Activated naive CD4-positive, alpha-beta T cell treated with anti-CD3 and anti-CD28 coated beads, Interleukin-2, amount 10 ng/mL, durations not matched to agents 7 days and 5 days (primary cell): ENCODE measurements at places on chromosomes 2 and 18.

GRCh38 chr2:12205086-12205485, 458.7 kb downstream of the LPIN1 start:
- H3K27ac ChIP-seq: no peak overlapping the region
- H3K4me3 ChIP-seq: no peak overlapping the region
- H3K4me1 ChIP-seq: no peaks in the 10 kb centered on the region
- no peak for DNase-seq

DNA sequence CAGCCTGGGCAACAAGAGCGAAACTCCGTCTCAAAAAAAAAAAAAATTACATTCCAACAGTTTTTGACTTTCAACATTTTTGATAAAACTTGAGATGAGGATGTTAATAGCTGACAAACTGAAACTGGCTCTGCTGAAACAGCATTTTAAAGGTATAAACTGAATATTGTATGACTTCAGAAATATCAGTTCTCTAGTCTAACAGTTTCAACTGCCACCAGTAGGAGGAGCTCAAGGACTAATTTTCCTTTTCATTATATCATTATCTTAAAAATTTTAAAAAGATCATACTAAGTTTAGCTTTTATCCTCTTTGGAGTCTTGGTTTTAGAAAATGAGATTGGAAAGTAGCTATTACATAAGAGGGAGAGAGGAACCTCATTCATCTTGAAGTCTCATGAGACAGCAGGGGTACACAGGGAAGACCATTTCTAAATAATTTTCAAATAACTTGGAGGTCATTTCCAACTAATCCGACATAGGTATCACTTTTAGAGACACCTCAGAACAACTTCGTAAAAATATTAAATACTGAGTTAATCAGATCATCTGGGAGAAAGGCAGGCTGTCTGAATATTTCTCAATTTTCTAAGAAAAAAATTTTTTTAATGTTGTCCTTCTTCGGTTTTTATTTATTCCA, 37.6 kb upstream of the MCM6 start:
- H3K27me3 ChIP-seq: no peaks in the 10 kb centered on the region
- H3K36me3 ChIP-seq: peaks cover 32% of the 10 kb centered on the region
- no peak overlapping the region for H3K4me3 ChIP-seq
- peak overlapping the region; percentile 11 for H3K27ac ChIP-seq

GRCh38 chr2:166661824-166662223, 167.8 kb upstream of the SCN7A start:
- H3K4me3 ChIP-seq: no peak overlapping the region
- H3K4me1 ChIP-seq: no peaks in the 10 kb centered on the region
- H3K27me3 ChIP-seq: no peaks in the 10 kb centered on the region

DNA sequence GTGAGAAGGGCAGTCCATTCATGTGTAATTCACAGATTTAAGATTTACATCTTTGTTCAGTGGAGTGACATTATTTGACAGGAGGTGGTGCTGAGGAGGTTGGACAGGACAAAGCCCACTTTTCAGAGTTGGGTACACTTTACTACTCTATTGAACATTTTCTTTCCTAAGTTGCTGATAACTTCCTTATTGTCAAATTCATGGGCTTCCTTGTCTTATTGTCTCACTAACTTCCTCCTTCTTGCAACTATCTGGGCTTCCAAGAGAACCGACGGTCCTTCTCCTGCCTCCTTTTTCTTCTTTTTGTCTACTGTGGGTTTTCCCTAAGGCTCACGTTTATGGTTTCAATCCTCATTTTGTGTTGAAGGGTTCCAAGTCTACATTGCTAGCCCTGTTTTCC, 67.7 kb upstream of the DNMT3A start:
- H3K4me1 ChIP-seq: peaks cover 9% of the 10 kb centered on the region
- no peak for DNase-seq
- H3K27ac ChIP-seq: no peak overlapping the region
- no peak overlapping the region for H3K4me3 ChIP-seq
- no peaks in the 10 kb centered on the region for H3K27me3 ChIP-seq

DNA sequence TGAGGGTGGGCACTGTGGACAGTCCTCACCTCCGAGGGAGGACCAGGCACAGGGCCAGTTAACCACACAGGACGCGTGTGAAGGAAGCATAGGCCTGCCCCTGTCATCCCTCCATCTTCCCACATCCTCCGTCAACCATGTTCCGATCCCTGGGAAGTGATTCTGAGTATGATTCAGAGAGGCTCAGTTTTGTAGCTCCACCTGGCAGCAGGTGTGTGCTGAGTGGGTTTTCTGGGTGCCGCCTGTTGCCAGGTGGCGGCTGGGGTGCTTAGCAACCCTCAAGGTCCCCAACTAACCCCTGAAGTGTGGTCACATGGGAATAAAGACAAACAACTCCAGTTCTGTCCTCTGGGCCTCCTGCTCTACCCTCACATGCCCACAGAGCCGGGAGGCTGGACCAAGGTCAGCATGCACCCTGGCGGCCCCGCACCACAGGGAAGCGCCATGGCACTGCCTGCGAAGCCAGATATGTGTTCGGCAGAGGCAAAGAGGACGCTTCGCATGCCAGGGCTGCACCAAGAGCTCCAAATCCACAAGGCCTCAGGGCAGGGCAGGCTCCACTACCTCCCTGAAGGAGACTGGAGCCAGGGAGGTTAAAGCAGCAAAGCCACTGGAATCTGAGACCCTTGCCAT, 60.0 kb downstream of the ADCY3 start:
- H3K27ac ChIP-seq: no peak overlapping the region
- H3K4me3 ChIP-seq: no peak overlapping the region
- H3K4me1 ChIP-seq: no peaks in the 10 kb centered on the region
- no peaks in the 10 kb centered on the region for H3K36me3 ChIP-seq

- H3K4me3 ChIP-seq: no peak overlapping the region
- H3K36me3 ChIP-seq: no peaks in the 10 kb centered on the region
- DNase-seq: no peak
- no peak overlapping the region for H3K27ac ChIP-seq
- peaks cover 13% of the 10 kb centered on the region for H3K27me3 ChIP-seq
- H3K4me1 ChIP-seq: peaks cover 17% of the 10 kb centered on the region
These were observed 27.0 kb downstream of the GAD1 start for GRCh38 chr2:170843656-170844055.

GRCh38 chr2:84717302-84717701, 163.6 kb downstream of the TRABD2A start:
- H3K36me3 ChIP-seq: peaks cover 2% of the 10 kb centered on the region
- H3K27me3 ChIP-seq: no peaks in the 10 kb centered on the region
- no peak overlapping the region for H3K4me3 ChIP-seq
- H3K27ac ChIP-seq: no peak overlapping the region
- peaks cover 23% of the 10 kb centered on the region for H3K4me1 ChIP-seq

GRCh38 chr2:74915743-74916142, 42.7 kb upstream of the POLE4 start:
- H3K4me1 ChIP-seq: peaks cover 12% of the 10 kb centered on the region
- no peak overlapping the region for H3K27ac ChIP-seq
- H3K36me3 ChIP-seq: no peaks in the 10 kb centered on the region

DNA sequence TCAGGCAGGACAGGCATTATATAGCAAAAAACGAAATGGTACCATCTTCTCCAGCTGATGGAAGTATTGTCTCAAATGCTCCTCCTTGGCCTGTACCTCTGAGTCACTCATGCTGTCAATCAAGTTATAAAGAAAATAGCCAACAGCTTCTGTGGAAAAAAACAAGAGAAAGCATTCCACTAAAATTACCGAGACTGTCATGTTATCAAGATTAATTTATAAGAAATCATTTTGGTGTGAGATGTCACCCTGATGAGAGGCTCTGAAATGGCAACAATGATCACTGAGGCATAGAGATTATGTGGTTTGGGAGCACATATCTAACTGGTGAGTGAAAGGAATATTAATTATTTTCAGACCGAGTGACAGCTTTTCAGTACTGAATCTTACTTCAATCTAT, 47.4 kb downstream of the LRPPRC start:
- H3K27ac ChIP-seq: no peak overlapping the region
- no peaks in the 10 kb centered on the region for H3K27me3 ChIP-seq
- H3K4me3 ChIP-seq: no peak overlapping the region

DNA sequence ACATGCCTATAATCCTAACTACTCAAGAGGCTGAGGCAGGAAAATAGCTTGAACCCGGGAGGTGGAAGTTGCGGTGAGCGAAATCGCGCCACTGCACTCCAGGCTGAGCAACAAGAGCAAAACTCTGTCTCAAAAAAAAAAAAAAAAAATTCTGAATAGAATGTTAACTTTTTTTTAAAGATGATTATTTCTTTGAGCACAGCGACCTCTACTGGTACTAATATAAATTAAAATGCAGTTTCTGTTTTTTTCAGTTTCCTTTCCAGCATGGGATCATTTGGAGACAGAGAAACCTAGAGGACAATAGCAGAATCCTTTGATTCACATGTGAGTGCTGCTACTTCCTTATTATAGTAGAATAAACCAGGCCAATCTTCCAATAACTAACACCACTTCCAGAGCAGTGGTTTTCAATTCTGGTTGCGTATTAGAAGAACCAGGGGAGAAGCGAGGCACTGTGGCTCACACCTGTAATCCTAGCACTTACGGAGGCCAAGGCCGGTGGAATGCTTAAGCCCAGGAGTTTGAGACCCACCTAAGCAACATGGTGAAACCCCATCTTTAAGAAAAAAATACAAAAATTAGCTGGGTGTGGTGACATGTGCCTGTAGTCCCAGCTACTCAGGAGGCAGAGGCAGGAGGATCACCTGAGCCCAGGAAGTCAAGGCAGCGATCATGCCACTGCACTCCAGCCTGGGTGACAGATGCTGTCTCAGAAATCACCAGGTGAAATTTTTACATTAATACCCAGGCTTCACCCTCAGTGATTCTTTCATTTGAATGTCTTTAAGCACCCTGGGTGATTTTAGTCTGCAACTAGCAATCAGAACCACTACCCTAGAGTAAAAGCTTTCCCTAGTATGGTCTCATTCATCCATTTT, 10.1 kb downstream of the SRSF7 start:
- H3K27me3 ChIP-seq: no peaks in the 10 kb centered on the region
- no peak overlapping the region for H3K4me3 ChIP-seq
- H3K4me1 ChIP-seq: peaks cover 28% of the 10 kb centered on the region
- peaks cover 48% of the 10 kb centered on the region for H3K36me3 ChIP-seq

- H3K36me3 ChIP-seq: no peaks in the 10 kb centered on the region
- no peaks in the 10 kb centered on the region for H3K4me1 ChIP-seq
- no peak for DNase-seq
- H3K27me3 ChIP-seq: peaks cover 6% of the 10 kb centered on the region
These were observed 16.0 kb upstream of the KLF7 start for GRCh38 chr2:207181526-207182274.

DNA sequence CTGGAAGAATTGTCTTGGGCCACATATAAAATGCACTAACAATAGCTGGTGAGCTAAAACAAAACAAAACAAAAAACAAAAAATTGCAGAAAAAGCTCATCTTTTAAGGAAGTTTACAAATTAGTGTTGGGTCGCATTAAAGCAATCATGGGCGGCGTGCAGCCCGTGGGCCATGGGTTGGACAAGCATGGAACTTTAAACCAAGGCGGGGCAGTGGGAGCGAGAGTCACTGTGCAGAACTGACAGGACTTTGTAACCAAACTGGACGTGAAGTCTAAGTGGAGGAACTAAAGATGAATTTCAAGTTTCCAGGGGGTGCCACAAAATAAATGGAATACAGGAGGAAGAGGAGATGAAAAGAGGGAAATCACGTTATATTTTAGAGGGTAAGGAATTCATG, 80.7 kb downstream of the PSMG2 start:
- no peak overlapping the region for H3K4me3 ChIP-seq
- H3K4me1 ChIP-seq: no peaks in the 10 kb centered on the region
- H3K27me3 ChIP-seq: no peaks in the 10 kb centered on the region
- DNase-seq: no peak
- peaks cover 10% of the 10 kb centered on the region for H3K36me3 ChIP-seq
- H3K27ac ChIP-seq: no peak overlapping the region

- H3K27ac ChIP-seq: no peak overlapping the region
- H3K27me3 ChIP-seq: no peaks in the 10 kb centered on the region
- no peaks in the 10 kb centered on the region for H3K4me1 ChIP-seq
These were observed 37.5 kb downstream of the SLC5A7 start for GRCh38 chr2:108023776-108024175.

- no peaks in the 10 kb centered on the region for H3K36me3 ChIP-seq
- DNase-seq: no peak
- H3K4me1 ChIP-seq: no peaks in the 10 kb centered on the region
These were observed 93.8 kb downstream of the AKAIN1 start for GRCh38 chr18:5103286-5103685.

- no peaks in the 10 kb centered on the region for H3K27me3 ChIP-seq
- H3K4me3 ChIP-seq: no peak overlapping the region
- no peaks in the 10 kb centered on the region for H3K4me1 ChIP-seq
- no peaks in the 10 kb centered on the region for H3K36me3 ChIP-seq
- H3K27ac ChIP-seq: no peak overlapping the region
These were observed 408.6 kb upstream of the FANCL start for GRCh38 chr2:58649756-58650155.

- no peak for DNase-seq
- H3K27ac ChIP-seq: no peak overlapping the region
- no peak overlapping the region for H3K4me3 ChIP-seq
- H3K4me1 ChIP-seq: peaks cover 11% of the 10 kb centered on the region
These were observed 18.2 kb downstream of the NRP2 start for GRCh38 chr2:205700331-205701132.

- H3K36me3 ChIP-seq: no peaks in the 10 kb centered on the region
- no peak for DNase-seq
- H3K27ac ChIP-seq: no peak overlapping the region
- no peak overlapping the region for H3K4me3 ChIP-seq
- no peaks in the 10 kb centered on the region for H3K27me3 ChIP-seq
These were observed 466.0 kb downstream of the NYAP2 start for GRCh38 chr2:225865468-225865867.

GRCh38 chr18:26700201-26700600, 151.8 kb upstream of the KCTD1 start:
- H3K27me3 ChIP-seq: peaks cover 4% of the 10 kb centered on the region
- H3K4me1 ChIP-seq: no peaks in the 10 kb centered on the region
- no peak overlapping the region for H3K4me3 ChIP-seq
- no peaks in the 10 kb centered on the region for H3K36me3 ChIP-seq

- no peak overlapping the region for H3K4me3 ChIP-seq
- DNase-seq: no peak
- H3K27ac ChIP-seq: no peak overlapping the region
- H3K36me3 ChIP-seq: no peaks in the 10 kb centered on the region
- no peaks in the 10 kb centered on the region for H3K4me1 ChIP-seq
- no peaks in the 10 kb centered on the region for H3K27me3 ChIP-seq
These were observed 709.8 kb upstream of the FANCL start for GRCh38 chr2:58950795-58951462.

GRCh38 chr2:99158599-99158998, 3.8 kb downstream of the LIPT1 start:
- H3K27ac ChIP-seq: no peak overlapping the region
- DNase-seq: no peak
- H3K4me3 ChIP-seq: no peak overlapping the region
- H3K27me3 ChIP-seq: no peaks in the 10 kb centered on the region
- peaks cover 23% of the 10 kb centered on the region for H3K4me1 ChIP-seq

GRCh38 chr2:45888167-45888566, 236.7 kb downstream of the PRKCE start:
- H3K27me3 ChIP-seq: no peaks in the 10 kb centered on the region
- H3K4me3 ChIP-seq: no peak overlapping the region
- H3K36me3 ChIP-seq: no peaks in the 10 kb centered on the region
- no peak overlapping the region for H3K27ac ChIP-seq
- no peak for DNase-seq

DNA sequence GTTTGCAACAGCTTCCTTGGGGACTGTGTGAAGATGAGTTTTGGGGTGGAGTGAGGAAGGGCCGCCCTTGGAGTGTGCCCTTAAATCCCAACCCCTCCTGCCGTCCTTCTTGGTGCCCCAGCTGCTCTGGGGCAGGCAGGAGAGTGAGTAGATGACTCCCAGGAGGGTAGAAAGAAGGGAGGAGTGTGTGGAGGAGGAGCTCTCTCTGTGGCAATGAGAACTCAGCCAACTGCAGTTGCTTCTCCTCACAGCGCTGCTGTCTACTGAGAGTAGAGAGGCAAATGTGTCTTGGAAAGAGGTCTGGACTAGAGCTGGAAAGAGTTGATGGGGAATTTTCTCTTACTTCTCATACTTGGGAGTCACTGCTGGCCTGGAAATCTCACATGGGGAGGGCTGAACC, 21.8 kb upstream of the SIX2 start:
- H3K4me1 ChIP-seq: no peaks in the 10 kb centered on the region
- no peak overlapping the region for H3K4me3 ChIP-seq
- no peak for DNase-seq
- no peak overlapping the region for H3K27ac ChIP-seq
- peaks cover 32% of the 10 kb centered on the region for H3K27me3 ChIP-seq
